Activated naive CD4-positive, alpha-beta T cell treated with Interleukin-2 at 50 U/mL for 16 hours (primary cell): ENCODE measurements at places on chromosomes 3 and 15.

DNA sequence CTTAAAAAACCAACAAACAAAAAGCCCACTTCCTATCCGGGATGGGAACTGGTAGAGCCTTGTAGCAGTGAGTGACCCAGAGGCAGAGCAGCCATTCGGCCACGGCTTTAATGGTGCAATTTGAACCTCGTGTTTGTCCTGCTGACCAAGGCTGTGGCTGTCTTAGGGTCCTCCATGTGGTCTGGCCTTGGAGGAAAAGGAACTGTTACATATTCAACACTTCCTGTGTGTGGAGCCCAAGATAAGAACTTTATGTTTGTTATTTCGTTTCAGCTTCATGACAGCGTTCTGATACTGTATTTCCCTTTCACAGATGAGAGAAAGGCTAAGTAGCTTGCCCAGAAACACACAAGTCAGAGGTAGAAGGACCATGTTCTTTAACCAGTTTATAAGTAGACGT, 269.8 kb downstream of the SV2B start:
- no peak for DNase-seq

DNA sequence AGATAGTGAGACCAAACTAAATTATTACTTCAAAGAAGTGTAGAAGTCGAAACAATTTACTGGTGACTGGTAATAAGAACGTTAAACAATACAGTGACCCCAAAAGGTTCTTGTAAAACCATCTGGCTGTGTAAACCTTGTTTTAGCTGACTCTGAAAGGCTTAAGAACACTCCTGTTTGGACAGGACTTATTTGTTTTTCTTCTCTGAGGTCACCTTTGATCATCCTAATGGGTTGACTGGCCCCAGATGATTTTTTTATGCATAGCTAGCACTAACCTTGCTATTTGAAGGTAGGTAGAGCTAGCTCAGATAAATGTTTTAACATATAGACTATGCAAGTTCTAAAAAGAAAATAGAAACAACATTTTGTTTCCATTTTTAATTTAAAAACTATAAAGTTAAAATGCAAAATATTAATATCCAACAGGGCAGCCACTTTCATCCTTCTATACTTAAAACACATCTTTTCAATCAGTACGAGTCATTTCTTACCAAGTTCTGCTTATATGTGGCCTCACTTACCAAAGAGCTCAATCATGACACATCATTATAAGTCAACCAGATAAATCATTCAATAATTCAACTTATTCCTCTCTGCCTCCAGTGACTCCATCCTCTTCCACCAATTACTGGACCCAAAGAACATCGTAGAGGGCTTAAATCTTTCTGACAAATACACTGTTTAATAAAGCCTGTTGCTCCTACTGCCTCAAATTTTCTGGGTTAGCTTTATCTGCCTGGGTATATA, 158.8 kb downstream of the SSR3 start:
- DNase-seq, result no peak

DNA sequence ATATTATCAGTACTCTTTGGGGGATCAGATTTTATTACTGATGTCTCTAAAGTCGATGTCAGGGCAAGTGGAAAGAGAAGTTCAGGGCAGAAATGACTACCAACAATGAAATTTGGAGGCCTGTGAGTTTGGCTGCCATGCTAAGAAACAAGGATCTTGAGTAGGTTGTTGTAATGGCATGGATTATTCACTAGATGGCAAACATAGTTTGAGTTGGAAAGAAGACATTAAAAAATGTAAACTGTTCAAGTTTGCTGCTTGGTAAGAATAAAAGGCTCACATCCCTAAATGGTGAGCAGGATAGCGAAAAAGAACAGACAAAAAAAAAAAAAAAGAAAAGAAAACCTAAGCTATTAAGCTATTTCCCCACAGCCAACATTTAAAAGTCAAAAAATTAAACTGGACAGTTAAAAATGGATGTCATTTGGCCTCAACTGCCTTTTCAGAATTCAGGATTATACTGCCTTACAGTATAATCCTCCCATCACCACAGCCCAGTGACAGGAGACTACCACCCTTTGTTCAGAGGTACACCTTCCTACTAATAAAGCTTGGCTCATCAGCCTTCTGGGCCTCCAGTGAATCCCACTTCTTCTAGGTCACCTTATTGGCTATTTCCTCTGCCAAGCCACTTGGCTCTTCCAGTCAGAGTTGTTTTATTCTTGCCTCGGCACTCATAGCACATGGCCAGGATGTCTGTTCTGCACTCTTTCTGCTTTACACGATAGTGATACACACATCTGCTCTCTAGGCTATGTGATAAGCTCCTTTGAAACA, 163.7 kb downstream of the PLD1 start:
- no peak for DNase-seq

- DNase-seq, result no peak
Observed at GRCh38 chr3:8491271-8492144, 10.1 kb upstream of the LMCD1 start.

- no peak for DNase-seq
Observed at GRCh38 chr3:86748015-86748414, 242.9 kb downstream of the VGLL3 start.

DNA sequence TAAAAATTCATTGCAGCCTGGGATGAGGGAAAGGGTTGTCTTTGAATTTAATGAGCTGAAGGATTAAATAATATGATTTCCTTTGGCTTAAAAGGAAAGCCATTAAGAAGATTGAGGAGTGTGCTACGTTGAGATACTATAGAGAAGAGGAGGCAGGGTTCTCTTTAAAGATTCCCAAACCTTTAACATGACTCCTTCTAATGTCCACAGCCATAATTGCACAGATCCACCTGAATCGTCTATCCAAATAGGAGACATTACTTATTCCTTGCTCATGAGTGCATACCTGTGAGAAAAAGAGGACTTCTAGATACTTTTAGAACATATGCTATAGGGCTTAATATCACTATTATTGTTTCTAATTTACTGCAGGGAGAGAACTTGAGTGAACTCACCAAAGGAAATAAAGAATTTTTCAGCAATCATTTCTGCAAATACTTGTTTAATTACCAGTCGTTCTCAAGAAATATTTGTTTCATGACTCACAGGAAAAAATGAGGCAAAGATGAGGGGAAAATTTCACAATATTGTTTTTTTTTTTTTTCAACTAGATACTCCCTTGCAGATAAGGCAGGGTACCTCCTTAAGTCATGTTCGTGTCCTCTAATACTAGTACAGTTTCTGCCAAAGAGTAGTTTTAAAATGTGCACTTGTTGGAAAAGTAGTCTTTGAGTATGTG, 8.9 kb upstream of the SUCNR1 start:
- DNase-seq, result no peak

DNA sequence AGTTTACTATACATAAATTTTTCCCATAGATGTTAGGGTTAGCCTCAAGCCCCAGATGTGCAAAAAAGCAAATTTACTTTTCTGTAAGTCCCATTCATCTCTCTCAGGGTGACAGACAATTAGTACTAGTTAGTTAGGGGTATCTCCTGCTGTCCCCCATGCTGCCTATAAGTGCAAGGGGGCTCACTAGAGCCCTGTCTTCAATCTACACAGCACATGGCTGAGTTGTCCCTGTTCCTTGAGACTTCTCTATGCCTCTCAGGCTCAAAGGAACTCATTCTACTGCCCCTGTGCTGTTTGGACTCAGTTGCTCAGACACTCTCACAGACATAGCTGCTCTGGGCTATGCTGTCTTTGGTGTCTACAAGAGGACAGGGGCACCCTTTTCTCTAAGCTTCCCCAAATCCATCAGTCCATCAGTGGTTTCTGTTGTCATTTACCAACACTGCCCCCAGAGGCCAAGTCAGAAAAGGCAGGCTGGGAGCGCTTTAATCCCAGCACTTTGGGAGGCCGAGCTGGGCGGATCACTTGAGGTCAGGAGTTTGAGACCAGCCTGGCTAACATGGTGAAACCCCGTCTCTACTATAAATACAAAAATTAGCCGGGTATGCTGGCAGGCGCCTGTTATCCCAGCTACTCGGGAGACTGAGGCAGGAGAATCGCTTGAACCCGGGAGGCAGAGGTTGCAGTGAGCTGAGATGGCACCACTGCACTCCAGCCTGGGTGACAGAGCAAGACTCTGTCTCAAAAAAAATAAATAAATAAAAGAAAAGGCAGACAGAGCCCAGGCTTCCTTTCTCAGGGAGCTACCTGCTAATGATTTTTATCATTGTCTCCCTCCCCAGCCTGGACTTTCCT, 31.4 kb upstream of the PRTG start:
- DNase-seq, result peak; percentile 32

DNA sequence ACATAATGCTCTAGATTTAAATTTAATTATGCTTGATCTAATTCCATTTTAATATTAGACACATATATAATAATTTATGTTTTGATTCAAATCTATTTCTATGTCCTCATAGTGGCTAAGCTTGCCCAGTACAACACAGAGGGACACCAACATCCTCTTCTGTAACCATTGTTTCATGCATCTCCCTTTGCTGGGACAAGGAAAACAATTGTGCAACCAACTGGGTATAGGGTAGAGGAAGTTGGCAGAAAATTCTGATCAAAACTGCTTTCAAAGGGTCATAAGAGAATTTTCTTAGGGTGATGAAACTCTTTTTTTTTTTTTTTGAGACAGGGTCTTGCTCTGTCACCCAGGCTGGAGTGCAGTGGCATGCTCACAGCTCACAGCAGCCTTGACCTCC, 121.4 kb upstream of the SGO1 start:
- DNase-seq, result no peak

DNA sequence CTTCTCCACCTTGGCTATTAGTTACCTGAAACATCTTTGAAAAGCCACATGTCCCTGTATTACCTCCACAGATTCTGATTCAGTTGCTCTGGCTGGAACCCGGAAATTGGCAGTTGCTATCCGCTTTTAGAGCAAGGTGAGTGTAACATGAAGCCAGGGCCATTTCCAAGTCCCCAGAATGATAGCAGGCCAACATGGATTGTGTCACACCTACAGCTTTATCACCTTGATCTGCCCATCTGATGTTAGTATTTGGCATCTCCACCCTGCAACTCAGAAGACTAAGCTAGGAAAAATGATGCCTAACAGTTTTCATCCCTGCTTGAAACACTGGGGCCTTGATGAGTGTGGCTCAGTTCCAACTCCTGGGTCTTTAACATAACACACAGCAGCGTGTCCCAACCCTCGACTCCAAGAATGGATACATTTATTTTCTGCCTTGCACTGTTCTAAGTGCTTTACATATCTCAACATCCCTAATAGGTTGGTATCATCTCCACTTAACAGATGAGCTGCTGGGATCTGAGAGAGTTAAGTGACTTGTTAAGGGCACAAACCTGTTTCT, 21.3 kb upstream of the NUDT16 start:
- DNase-seq, result no peak

GRCh38 chr3:118098827-118099226, 935.8 kb downstream of the IGSF11 start:
- no peak for DNase-seq

- no peak for DNase-seq
Observed at GRCh38 chr3:22199095-22199494, 448.1 kb upstream of the ZNF385D start.
